Activated CD4-positive, alpha-beta memory T cell treated with anti-CD3 and anti-CD28 coated beads for 36 hours (primary cell): ENCODE measurements at places on chromosomes 1 and 21. TPM values are rescaled to one million over a fixed set of nuclear protein-coding genes. Genes with fewer than 3 reads are reported as not detected.

DNA sequence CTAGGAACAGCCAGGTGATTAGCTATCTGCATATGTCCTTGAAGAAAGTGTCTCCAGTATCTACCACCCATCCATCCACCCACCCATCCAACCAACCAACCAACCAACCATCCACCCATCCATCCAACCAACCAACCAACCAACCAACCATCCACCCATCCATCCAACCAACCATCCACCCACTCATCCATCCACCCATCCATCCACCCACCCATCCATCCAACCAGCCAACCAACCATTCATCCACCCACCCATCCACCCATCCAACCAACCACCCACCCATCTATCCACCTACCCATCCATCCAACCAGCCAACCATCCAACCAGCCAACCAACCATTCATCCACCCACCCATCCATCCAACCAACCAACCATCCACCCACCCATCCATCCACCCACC, 12.1 kb downstream of the C21orf58 start:
- H3K4me3 ChIP-seq = no peak overlapping the region
- H3K4me1 ChIP-seq = no peaks in the 10 kb centered on the region
- no peak overlapping the region for H3K27ac ChIP-seq
- H3K27me3 ChIP-seq = no peaks in the 10 kb centered on the region

DNA sequence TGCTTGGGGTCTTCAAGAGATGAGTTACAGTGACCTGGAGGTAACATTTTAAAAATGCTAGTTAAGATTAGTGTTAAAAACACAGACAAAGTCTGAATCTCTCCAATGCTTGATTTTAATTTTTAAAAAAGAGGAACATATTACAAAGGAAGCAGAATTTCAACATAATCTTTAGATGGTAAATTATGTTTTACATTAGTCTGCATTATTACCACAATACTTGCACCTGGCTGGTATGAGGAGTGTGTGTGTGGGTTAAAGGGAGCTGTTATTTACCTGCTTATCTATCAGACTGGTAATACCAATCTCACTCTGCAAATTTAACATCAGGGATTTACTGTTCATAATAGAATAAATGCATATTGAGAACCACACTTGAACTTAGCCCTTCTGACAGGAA, 10.3 kb upstream of the KCNJ15 start:
- H3K4me3 ChIP-seq = no peak overlapping the region
- no peaks in the 10 kb centered on the region for H3K36me3 ChIP-seq
- H3K27ac ChIP-seq = no peak overlapping the region
- peaks cover 14% of the 10 kb centered on the region for H3K27me3 ChIP-seq
- DNase-seq = no peak

Gene CDCA8
- total RNA-seq = 56.0 TPM

DNA sequence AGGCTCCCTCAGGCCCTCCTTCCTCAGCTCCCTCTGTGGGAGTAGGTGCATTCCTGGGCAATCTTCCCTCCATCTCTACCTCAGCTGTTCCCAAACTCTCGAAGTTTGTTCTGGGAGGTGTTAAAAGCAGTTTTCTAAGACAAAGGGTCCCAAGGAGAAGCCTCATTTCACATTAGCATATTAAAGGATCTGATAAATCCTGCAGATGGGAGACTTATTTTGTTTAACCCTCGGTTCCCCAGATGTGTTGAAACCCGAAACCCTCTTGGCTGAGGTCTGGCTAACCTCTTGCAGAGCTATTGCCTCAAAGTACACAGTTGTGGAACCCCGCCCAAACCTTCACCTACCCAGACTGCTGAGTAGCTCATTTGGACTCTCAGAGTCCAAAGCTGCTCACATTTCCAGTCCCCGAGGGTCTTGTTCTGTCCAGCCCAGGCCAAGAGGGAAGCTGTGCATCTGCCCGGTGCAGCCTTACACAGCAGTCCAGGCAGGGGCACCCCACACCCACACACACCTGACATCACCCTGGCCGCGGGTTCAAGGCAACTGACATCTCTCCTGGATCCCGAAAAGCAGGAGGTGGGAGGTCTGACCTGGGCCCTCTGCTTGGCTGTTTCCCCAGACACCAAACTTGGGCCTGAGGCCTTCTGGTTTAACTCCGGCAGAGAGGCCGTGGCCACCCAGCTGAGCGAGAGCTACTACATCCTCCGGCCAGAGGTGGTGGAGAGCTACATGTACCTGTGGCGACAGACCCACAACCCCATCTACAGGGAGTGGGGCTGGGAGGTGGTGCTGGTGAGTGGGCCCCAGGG, 19.5 kb upstream of the SELENON start:
- H3K4me1 ChIP-seq = peaks cover 3% of the 10 kb centered on the region
- no peak for DNase-seq
- H3K27ac ChIP-seq = no peak overlapping the region
- no peak overlapping the region for H3K4me3 ChIP-seq
- no peaks in the 10 kb centered on the region for H3K36me3 ChIP-seq

DNA sequence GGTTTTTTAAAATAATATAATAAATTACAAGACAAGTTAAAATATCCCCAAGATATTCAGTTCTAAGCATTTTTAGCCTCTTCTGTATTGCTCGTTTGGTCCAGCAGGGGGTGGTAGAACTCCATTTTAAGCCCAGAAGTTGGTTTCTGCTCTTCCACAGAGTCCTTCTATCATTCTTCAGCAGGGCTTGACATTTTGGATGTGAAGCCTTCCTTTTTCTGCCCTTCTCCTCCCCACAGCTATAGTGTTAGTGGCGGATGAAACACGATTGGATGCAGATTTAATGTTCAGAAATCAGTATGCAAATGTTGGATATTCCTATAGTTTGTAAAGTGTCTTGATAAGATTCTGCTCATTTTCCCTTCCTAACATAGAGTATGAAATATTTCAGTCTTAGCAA, 1.4 kb downstream of the NCAM2 start:
- H3K27me3 ChIP-seq = peaks cover 25% of the 10 kb centered on the region
- H3K36me3 ChIP-seq = no peaks in the 10 kb centered on the region
- DNase-seq = peak; percentile 47
- H3K27ac ChIP-seq = no peak overlapping the region
- H3K4me3 ChIP-seq = no peak overlapping the region

Gene UBL4B
- total RNA-seq = not detected
